Amygdala (tissue), 56 donors: ENCODE measurements at places on chromosomes 3 and 15.
A peak's percentile ranks its signal among the peaks of the same experiment; 100 is the strongest.

DNA sequence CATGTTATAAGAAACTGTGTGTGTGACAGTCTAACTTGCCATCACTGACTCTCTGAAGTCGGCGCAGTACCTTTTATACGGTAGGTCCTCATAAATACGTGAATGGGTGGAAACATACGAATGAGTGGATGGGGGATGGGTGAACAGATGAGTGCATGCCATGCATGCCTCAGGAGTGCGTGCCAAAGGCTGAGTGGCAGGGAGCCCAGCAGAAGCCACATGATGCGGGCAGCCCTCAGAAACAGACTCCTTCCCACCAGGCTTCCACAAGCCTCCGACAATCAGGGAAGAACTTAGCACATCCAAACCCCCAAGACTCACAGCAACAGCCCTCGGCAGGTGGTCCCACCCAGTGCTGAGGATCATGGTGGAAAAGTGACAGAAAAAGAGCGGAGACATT, 16.7 kb downstream of the HCN4 start:
- DNase-seq, result peak; percentile 18

GRCh38 chr3:34807611-34808010, 831.7 kb upstream of the ARPP21 start:
- DNase-seq, result no peak

DNA sequence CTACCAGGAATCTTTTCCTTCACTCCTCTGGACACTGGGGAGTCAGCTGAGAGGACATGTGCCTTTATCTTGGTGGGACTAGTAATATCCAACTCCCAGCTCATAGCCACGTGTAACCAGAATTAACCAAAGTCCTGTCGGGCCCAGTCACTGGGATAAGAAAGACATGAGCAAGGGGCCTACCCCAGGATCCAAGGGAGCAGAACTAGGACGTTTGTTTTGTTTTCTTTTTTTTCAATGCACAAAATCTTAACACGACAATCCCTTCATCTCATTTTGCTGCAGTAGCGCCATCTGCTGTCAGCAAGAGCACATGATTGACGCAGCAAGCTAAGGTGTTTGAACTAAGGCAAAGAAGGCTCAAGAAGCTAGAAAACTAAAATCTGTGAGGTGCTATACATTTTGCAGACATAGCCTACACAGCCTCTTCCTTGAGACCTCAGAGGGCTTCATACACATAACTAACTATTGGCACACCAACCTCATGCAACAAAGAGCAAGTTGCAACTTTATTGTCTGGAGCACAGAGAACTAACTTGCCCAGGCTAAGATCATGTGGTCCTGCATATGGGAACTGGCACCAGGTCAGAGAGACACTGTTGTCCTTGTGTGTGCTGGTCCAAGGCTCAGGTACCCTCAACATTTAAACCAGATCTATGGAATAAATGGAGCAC, 43.6 kb downstream of the RLBP1 start:
- peak; percentile 77 for DNase-seq

DNA sequence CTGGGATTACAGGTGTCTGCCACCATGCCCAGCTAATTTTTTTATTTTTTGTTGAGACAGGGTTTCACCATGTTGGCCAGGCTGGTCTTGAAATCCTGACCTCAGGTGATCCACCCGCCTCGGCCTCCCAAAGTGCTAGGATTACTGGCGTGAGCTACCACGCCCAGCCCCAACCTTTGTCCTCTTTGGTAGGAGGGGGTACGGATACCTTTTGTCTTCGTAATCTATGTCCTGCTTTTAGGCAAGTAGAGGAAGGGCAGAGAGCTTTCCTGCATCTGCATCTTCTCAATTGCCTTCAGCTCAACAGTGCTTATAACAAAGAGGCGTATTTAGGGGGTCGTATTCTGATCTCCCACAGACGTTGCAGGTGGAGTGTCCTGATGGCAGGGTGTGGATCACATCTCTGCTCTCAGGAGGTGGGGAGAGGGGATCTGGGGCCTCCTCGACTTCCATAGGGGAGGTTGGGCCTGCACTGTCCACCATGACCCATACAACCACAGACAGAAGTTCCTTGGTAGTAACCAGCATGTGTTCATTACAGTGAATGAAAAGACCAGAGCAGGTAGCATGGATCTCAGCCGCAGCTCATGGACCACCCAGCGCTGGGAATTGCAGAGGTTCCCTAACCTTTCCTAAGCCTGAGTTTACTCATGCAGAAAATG, 21.4 kb upstream of the KCTD6 start:
- DNase-seq, result no peak

DNA sequence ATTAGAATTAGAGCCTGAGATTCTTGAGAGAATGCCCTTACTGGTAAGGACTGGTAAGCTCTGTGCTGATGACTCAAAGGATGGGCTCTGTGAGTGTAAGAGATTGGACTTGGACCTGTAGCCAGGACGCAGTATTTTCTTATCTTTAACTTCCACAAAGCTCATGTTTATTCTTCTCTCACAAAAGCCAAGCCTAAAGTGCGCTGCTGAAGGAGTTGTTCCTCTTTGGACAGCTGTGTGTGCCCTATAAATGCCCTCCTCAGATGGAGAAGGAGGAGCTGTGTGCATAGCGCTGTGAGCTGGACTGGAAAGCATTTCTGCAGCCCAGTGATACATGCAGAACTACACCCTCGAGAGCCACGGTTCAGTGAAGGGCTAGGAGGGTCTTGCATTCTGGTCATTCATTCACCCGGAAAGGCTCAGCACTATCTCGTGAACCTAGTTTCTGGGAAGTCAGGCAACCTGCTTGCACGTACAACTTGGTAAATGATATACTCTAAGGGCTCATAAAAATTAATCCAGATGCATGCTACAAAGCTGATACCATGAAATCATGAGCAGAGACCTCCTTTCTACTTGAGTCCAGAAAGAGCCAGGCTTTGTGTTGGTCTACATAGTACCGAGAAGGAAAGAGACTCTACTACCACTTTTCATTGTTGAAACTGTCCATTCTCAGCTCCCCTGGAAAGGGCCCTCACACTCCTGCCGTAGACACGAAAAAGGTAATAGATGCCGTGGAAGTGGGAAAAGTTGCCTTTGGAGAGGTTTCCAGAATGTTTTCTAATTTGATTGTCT, 103.0 kb upstream of the TBL1XR1 start:
- DNase-seq, result no peak

- no peak for DNase-seq
Measured at GRCh38 chr3:43217633-43218032, 68.7 kb upstream of the SNRK start.

DNA sequence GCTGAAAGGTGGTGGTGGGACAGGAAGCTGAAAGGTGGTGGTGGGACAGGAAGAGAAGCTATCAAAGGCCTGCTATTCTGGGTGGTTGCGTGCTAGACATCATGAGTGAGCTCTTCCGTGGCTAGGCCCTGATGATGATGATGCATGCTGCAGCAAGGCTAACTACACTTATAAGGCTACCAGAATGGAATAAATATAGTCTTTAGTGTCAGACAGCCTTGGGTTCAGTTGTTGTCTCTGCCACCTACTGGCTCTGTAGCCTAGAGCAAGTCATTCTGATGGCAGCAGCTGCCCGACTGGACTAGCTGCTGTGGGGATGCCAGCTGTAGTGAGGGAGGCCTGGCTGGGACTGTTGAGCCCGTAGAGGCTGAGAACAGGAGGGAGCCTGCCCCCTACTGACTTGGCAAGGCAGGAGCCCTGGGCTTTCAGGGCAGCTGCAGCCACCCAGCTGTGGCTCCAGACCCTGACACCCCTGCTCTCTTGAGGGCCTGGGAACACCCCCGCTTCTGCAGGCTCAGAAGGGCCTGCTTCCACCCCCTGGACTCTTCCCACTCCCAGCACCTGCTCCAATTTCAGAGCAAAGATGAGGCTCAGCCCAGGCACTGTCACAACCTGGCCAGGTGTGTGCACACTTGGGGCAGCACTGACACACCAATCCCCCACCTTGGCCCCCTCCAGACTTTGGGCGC, 21.4 kb upstream of the ZBED2 start:
- DNase-seq, result no peak

DNA sequence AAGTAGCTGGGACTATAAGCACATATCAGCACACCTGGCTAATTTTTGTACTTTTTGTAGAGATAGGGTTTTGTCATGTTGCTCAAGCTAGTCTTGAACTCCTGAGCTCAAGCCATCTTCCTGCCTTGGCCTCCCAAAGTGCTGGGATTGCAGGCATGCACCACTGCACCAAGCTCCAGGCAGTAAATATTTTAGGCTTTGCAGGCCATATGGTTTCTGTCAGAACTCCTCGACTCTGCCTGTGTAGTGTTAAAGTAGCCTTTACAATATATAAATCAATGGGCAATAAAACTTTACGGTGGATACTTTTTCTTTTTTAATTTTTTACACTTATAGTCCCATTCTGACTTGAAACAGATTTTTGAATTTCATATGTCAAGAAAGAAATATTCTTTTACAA, 41.6 kb downstream of the DAG1 start:
- no peak for DNase-seq

DNA sequence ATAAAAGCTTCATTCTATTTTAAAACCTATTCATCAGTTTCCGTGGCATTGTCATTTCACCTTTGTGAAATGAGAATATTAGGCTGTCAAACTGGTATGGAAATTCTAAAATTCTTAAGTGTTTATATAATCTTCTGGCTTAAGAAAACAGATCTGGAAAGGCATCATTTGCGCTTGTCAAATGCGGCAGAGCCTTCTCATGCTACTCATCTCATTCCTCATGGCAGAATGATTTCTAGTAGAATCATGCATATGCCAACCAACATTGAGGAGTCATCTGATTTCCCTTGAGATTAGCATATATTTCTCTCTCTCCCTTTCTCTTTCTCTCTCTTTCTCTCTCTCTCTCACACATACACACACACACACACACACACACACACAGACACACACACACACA, 48.8 kb downstream of the STRIT1 start:
- no peak for DNase-seq

DNA sequence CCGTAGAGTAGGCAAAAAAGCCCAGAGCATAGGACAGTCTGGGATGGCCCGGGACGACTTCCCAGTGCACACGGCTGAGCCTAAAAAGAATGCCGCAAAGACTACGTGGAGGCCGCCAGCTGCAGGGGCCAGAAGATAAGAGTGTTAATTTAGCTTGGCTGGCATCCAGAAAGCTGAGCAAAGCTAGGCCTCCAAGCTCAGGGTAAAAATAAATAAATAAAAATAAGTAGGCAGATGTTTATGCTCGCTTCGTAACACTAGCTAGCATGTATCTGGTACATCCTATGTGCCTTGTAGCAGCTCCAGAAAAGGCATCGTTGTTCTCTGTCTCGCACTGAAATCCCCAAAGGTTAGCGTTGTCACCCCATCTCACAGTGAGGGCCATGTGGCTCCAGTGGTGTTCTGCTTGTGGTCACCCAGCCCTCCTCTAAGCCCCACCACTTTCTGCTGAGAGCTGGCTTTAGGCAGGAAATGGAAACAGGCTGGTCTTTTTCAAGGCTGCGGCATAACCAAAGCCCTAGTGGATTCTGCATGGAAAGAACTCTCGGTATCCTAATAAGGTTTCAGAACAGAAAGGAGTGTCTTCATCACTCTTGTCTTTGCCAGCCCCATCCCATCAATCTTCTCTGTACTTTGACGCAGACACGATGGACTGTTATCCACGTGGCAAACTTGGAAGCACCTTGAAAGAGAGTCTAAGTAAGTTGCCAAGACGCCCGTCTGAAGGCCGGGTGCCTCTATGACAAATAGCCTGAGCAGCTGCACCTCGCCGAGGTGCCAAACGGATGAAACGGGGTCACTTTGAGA, 58.1 kb upstream of the MEF2A start:
- DNase-seq, result no peak

DNA sequence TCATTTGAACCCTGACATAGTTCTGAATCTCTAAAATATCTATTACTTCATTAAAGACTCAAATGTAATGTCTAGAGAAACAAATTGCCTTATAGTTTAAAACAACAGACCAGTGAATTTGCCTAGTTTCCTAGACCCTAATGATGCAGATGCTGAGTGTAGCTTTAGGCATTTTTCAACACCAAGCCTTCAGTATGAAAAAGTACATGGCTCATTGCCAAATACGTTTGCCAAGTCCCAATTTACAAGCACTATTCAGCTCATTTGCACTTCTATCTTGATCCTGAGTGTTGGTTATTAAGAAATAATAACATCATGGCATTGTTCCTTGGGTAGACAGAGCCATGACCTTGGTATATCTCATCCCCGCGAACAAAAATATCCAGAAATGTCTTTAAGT, 46.8 kb downstream of the EOMES start:
- no peak for DNase-seq

- DNase-seq, result no peak
Measured at GRCh38 chr15:84661001-84661400, 3.0 kb upstream of the NMB start.

- no peak for DNase-seq
Measured at GRCh38 chr3:174700736-174701135, 158.4 kb upstream of the NAALADL2 start.

DNA sequence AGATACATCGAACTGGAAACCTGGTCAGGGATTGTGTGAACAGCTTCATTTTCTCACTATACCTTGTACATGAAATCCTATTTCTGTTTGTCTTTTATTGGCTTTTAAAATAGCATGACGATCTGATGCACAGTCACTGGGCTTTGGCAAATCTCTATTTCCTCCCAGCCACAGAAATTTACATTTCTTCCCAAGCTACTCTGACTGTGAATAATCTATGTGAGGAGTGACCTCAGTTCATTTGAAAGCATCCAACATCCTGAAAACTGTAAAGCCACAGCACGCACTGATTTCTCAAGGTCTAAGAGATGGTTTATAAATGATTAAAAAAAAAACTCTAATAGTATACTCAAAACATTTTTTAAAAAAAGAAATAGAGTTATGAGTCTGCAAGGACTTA, 450.3 kb downstream of the IL5RA start:
- DNase-seq, result no peak

GRCh38 chr3:62332835-62333244, 40.5 kb downstream of the FEZF2 start:
- DNase-seq, result no peak

- no peak for DNase-seq
Measured at GRCh38 chr3:187361835-187362234, 6.3 kb upstream of the RTP4 start.

GRCh38 chr3:131729643-131730017, 226.9 kb upstream of the MRPL3 start:
- no peak for DNase-seq

DNA sequence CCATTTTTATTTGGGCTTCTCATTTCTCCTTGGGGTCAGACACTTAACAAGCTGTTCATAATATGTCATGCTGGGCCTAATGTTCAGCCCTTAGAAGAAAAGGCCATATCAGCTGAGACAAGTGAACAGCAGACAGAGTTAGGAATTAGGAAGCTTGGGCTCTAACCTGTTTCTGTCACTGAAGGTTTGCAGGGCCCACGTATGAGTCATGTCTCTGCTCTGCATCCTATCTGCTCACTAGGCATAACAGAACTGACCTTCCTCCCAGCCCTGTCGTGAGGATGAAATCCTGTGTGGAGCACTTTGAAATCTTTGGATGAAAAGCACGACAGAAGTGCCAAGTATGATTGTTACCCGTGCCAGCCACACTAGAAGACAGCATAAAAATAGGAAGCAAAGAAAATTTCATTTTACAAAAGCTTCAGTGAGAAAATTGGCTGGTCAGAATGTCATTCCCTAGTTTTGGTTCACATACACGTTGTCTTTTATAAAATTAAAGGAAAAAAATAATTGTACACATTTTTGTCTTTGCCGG, 26.5 kb upstream of the CD47 start:
- no peak for DNase-seq
